Activated CD4-positive, alpha-beta memory T cell treated with anti-CD3 and anti-CD28 coated beads, Interleukin-2, amount 10 ng/mL, durations not matched to agents 7 days and 5 days (primary cell): ENCODE measurements at places on chromosomes 5 and 9. TPM values are rescaled to one million over a fixed set of nuclear protein-coding genes. Genes with fewer than 3 reads are reported as not detected.

The NR6A1 gene
- 0.28 TPM for total RNA-seq

The KCNMB1 gene
- total RNA-seq: not detected

The SLIT3 gene
- total RNA-seq: not detected

The GPRIN1 gene
- total RNA-seq: 4.2 TPM

The FBXL7 gene
- total RNA-seq: not detected

The SEMA6A gene
- not detected for total RNA-seq

The DND1 gene
- 2.5 TPM for total RNA-seq

The SLC26A2 gene
- total RNA-seq: 8.3 TPM

The PDZD2 gene
- total RNA-seq: not detected

The PCDHGA7 gene
- total RNA-seq: 0.08 TPM

The P4HA2 gene
- total RNA-seq: 10.5 TPM

The ADRB2 gene
- 6.9 TPM for total RNA-seq

- no peak for DNase-seq
These were observed 43.1 kb downstream of the HRH2 start for GRCh38 chr5:175700991-175701390.

DNA sequence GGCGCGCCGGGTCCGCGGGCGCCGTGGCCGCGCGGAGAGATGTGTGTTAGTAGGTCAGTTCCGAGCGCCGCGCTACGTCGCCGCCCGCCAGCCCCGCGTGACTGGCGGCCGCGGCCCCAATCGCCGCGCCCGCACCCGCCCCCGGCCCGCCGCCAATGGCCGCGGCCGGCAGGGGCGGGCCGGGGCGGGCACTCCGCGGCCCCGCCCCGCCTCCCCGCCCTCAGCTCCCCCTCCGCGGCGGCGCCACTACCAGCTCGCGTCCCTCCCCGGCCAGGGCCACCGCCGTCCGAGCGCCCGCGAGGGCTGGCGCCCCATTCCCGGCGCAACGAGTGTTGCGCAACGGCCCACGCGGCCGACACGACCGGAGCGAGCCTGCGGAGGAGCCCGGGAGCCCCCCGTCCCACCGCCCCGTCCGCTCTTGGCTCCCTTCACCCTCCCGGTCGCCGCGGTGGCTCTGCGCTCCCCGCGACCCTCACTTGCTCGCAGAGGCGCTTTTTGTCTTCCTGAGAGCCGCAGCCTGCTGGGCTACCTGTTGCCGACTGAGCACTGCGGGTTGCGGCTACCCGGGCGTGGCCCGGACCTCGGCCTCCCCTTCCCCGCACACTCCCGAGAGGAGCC, at the start of gene NFIL3:
Gene NFIL3 (minus strand): TSS at position 48 of the 618 bp plus-strand sequence. CDS start 13,098 bp downstream, outside the sequence.
- DNase-seq: peak; percentile 79

DNA sequence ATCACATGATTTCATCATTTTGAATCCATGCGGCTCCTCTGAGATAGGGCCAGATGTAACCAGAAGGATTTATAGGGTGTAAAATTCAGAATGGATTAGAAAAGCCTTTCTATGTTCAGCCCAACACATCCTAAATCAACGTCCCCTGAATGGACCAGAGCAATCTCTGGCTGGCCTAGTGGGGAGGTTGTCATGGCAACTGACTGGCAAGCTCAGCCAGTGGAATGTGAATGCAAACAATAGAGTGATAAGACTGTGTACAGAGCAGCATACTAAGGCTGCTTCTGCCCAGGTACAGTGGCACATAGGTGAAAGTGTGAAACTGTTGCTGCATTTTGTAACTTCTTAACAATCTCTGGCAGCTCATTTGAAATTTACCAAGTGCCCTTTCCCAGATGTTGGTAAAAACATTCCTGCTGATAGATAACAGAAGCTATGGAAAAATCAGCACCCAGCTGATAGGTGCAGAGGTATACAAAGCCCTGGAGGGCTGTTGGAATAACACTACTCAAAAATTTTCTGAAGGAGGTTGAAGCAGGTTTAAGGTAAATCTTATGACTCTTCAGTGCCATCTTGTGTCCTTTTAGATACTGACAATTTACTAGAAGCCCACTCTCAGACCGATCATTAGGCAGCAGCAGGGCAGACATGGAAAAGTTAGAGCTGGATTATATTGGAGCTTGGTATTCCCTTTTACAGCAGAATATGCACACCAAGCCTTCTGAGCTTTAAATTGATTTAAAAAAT, 267.2 kb downstream of the RAB3C start:
- DNase-seq: no peak

DNA sequence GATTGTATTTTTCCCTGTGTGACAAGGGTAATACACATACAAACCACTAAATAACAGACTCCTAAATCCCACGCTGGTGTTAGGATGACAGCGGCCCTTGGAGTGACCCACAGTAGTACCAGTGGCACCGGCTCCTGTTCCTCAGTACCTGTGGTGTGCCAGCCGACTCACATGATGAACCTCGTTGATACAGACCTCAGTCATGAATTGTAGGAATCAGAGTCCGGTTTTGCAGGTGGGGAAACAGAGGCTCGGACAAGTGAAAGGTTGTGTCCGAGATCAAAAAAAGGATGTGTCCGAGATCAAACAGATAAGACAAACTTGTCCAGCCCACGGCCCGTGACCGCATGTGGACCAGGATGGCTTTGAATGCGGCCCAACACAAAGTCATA, 78.0 kb downstream of the AMBP start:
- no peak for DNase-seq

DNA sequence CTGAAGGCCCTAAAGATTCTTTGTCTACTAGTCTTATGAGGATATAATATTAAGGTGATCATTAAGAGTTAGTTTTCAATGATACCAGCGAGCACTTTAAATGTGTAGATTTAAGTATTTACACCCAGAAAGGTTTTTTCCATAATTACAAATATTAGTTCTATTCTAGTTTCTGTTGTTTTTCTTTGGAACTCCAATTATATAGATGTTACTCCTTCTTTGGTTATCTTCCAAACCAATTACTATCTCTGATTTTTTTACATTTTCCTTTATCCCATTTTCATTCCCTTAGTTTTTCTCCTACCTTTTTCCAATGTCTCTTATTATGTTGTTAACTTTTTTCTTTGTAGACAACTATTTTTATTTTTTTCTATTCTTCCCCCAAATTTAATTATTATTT, 355.1 kb downstream of the KCNN2 start:
- DNase-seq: no peak

DNA sequence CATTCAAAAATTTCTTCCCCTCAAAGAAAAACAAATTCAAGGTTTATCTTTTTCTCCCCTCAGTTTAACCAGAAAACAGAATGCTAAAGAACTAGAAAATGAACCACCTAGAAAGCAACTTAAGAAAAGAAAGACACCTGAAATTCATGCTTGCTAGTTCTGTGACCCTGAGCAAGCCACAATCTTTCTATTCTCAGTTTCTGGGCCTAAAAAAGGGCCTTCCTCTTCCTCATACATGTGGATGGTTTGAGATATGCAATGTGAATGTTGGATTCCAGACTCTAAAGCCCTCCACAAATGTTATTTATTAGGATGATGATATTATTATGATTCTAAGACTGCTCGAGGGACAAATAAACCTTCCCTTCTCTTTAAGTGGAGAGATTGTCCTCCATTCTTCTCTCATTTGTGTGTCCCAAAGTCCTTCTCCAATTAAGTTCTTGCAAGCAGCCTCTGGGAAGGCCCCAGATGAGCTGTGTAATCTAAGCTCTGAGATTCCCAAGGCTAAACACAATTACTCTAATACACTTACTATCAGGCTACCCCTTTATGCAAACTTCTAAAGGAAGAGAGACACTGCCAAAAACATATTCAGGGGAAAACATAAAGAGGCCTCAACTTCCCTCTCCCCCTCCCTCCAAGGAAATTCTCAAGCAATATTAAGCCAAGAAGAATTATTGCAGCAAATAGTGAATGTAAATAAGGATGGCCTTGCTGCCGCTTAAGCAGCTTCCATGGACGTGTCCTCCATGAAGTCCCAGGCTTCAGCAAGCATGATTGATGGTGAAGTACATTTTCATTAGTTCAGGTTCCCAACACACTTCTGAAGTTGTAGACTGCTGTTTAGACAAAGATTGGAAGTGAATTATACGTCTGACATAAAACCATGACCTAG, 80.2 kb downstream of the PRKACG start:
- no peak for DNase-seq

GRCh38 chr5:95782181-95782580, 40.3 kb downstream of the GLRX start:
- no peak for DNase-seq

DNA sequence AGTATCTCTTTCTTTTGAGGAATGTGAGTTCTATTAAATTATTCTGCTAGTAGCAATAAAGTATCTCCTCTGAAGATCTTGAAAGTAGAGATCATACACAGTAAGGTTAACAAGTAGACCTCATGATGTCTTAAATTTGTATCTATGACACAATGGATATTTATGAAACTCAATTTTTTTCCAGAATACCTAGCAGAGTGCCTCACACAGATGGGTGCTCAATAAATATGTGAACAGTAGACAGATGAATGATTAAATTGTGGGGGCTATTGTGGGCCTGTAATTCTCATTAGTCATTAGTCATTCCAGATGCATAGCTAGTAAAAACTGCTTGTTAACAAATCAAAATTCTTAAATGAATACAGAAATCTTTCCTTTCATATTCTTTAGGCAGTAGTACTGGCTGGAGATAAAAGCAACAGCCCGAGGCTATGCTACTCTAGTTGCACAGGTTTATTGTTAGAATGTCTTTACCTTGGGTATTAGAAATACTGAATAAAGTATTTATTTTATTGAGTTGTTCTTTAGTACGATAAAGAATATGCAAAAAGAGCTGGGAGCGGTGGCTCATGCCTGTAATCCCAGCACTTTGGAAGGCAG, 22.0 kb downstream of the CHD1 start:
- no peak for DNase-seq

GRCh38 chr9:118832371-118832770, 536.9 kb downstream of the BRINP1 start:
- no peak for DNase-seq

DNA sequence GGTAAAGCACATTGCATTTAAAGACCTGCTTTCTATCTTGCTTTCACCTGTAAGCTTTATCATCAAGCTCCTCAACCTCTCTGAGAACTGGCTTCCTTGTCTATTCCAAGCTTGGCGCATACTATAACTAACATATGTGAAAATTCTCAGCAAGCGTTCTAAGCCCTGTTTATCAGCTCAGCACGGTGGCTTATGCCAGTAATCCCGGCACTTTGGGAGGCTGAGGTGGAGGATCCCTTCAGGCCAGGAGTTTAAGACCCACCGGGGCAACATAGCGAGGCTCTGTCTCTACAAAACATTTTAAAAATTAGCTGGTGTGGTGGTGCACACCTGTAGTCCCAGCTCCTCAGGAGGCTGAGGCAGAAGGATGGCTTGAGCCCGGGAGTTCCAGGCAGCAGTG, 1.6 kb upstream of the ATP6V0E1 start:
- no peak for DNase-seq

- DNase-seq: no peak
These were observed 384 bp upstream of the MRPS2 start for GRCh38 chr9:135500071-135500524.

DNA sequence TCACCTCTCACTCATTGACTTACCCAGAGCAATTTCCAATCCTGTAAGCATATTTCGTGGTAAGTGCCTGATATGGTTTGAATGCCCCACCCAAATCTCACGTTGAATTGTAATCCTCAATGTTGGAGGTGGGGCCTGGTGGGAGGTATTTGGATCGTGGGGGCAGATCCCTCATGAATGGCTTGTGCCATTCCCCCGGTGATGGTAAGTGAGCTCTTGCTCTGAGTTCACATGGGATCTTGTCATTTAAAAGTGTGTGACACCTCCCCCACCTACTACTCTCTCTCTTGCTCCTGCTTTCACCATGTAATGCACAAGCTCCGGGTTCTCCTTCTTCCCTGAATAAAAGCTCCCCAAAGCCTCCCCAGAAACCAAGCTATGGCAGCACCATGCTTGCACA, 1165.5 kb downstream of the CDH12 start:
- no peak for DNase-seq

- DNase-seq: no peak
These were observed 64.0 kb downstream of the SHB start for GRCh38 chr9:38004809-38005560.

DNA sequence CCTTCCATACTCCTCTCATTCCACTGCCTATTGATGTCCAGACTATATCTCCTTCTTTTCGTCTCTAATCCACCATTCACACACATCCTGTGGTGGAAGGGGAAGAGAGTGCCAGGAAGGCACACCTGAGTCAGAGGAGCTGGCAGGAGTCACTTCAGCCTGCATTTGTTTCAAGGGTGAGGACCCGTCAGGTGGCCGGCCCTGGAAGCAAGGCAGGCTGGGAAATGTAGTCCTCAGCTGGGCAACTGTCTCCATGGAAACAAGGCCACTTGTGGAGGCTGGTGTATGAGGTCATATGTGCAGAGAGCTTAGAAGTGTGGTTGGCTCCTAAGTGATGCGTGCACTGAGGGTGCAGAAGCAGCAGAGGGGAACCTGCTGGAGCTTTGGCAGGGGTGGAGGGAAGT, 278.4 kb downstream of the NSG2 start:
- DNase-seq: no peak

- peak; percentile 36 for DNase-seq
These were observed 21.6 kb downstream of the LPCAT1 start for GRCh38 chr5:1502046-1502736.

- peak; percentile 49 for DNase-seq
These were observed 243.0 kb upstream of the PTGER4 start for GRCh38 chr5:40436535-40437237.

GRCh38 chr5:55407059-55407684, 99.4 kb downstream of the MTREX start:
- DNase-seq: no peak

- DNase-seq: no peak
These were observed 123.7 kb downstream of the EBF1 start for GRCh38 chr5:158976035-158976434.

GRCh38 chr9:135218331-135219225, 131.1 kb downstream of the OLFM1 start:
- no peak for DNase-seq

GRCh38 chr5:143652108-143652700, 159.8 kb upstream of the HMHB1 start:
- DNase-seq: no peak

- no peak for DNase-seq
These were observed 185.7 kb downstream of the NR3C1 start for GRCh38 chr5:143217804-143218160.

DNA sequence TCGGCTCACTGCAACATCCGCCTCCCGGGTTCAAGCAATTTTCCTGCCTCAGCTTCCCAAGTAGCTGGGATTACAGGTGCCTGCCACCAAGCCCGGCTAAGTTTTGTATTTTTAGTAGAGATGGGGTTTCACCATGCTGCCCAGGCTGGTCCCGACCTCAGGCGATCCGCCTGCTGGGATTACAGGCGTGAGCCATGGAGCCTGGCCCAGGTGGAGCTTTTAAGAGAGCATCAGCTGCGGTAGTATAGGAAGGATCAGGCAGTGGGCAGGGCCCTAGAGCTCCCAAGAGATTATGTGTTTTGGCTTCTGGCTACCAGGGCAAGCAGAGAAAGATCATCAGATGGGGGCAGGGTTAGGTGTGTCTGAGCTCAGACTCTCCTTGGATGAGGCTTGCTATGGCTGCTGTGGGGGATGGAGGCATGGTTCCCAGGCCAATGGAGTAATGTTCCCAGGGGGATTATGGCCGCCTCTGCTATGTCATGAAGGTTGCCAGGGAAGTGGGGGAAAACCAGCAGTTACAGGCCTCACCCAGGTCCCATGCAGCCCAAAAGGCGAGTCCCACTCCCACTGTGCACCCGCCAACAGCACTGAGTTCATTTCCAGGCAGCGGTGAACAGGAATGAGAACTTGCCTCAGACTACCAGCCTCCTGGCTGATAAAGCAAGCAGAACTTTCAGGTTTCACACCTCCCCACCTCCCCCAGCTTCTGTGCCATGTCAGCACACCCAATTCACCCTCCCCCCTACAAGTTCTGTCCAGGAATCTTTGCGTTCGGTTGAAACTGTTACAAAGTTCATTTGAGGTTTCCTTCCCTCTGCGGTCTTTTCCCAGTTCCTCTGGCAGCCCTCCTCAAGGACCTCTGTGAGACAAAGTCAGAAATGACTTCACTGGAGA, 507.6 kb downstream of the SPATA31D1 start:
- DNase-seq: no peak
